Activated naive CD4-positive, alpha-beta T cell treated with anti-CD3 and anti-CD28 coated beads, Interleukin-2, amount 50 U/mL, for 16 hours (primary cell): ENCODE measurements at places on chromosomes 4 and X.

DNA sequence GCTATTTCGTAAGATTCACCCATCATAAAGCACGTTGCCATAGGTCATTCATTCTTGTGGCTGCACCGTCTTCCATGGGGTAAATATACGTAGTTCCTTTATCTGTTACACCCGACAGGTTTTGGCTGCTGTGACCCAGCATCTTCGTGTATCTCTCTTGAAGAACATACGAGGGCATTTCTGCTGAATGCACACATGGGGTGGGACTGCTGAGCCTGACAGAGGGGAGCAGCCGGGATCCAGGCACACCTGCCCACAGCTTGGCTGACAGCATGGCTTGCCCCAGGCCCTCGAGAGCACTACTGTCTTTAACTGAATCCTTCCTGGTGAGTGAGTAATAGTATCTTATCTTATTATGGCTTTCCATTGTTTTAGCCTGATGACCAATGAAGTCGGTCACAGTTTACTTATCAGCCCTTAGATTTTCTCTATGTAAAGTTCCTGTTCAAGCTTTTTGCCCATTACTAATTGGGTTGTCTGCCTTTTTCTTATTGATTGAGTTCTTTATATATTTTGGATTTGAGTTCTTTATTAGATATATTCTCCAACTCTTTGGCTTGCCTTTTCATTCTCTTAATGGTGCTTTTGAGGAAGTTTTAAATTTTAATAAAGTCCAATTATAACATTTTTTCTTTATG lies 45.0 kb upstream of the MXD4 start:
- DNase-seq = no peak

DNA sequence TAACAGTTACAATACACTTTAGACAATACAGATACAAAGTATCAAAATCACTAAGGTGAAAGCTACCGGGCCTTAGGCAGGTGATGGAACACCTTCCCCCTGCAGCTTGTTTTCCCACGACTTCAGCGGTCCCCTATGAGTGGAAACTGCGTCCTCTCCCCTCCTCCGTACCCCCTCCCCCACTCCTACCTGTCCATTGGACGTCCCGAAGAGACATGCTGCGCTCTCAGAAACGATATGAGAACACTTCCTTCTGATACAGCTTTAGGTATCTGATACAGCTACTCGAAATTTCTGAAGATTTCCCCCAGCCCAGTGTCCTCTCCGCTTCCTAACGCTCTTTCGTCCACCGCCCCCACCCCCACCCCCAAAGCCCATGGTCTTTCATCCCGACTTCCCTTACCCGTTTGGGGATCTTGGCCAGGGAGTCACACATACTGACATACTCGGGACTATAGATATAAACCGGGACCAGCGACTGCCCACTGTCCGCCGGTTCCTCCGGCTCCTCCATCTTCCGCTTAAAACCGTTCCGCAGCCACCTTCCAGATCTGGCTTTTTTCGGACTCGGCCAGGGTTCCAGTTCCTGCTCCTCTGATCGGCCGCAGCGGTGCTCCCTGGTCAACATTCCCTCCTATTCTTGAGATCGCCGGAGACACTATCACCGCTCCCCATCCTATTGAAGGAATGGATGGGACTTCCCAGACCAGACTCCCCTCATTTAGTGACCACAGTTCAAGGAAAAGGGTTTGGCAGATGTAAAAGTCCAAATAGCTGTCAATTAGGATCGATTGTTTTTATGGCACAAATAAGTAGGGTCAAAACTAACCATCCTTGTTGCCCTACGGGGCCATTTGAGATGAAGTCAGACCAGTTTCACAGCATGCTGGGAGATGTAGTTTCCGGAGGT lies at the start of gene HDAC8:
HDAC8 (minus strand) TSS at position 596 of the 910 bp plus-strand sequence; CDS start at position 514, 82 bp downstream.
- peak; percentile 41 for DNase-seq

- DNase-seq = no peak
These were observed 153.7 kb upstream of the FGF13 start for GRCh38 chrX:138865093-138865649.

DNA sequence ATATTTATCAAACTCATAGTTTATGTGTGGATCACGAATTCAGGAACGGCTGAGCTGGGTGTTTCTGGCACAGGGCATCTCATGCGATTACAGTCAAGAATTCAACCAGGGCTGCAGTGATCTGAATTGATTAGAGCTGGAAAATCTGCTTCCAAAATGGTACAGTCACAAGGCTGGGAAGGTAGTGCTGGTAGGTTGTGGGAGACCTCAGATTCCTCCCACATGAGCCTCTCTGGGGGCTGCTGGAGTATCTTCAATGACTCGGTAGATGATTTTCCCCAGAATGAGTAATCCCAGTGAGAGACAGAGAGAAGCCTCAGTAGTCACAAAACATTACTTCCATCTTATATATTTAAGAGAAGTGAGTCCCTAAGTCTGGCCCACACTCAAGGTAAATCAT lies 36.2 kb upstream of the PRDX4 start:
- no peak for DNase-seq
